ENCODE measurements at places on chromosomes 2 and 18.

GRCh38 chr2:20940856-20941255 lies 103.0 kb downstream of the APOB start:
- H3K27me3 ChIP-seq, result no peaks in the 10 kb centered on the region
- no peaks in the 10 kb centered on the region for H3K36me3 ChIP-seq
- H3K4me1 ChIP-seq, result no peaks in the 10 kb centered on the region
- no peak overlapping the region for H3K4me3 ChIP-seq
- no peak overlapping the region for H3K27ac ChIP-seq

DNA sequence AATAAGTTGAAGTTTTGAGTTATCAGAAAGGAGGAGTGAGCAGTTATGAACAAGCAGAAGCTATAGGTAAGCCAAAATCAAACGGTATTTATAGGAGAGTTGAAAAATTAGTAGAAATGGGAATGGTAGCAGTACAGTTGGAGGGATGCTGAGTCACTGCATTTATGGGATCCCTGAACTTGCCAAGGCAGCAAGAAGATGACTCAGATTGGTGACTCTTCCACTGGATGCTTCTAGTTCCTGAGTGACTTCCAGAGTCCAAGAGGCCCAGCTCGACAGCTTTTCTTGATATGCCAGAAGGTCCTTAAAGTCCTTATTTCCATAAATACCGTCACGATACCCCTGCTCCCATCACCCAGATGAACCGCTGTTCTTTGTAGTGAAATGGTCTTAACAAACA lies 31.1 kb upstream of the ACTR3 start:
- H3K36me3 ChIP-seq, result no peaks in the 10 kb centered on the region
- no peaks in the 10 kb centered on the region for H3K27me3 ChIP-seq
- peak overlapping the region; percentile 52 for H3K4me3 ChIP-seq
- peak overlapping the region; percentile 85 for H3K27ac ChIP-seq

GRCh38 chr2:97870396-97870843 lies 125.3 kb downstream of the TMEM131 start:
- no peak overlapping the region for H3K4me3 ChIP-seq
- peaks cover 25% of the 10 kb centered on the region for H3K4me1 ChIP-seq
- H3K36me3 ChIP-seq, result no peaks in the 10 kb centered on the region

- peak; percentile 6 for DNase-seq
- H3K36me3 ChIP-seq, result no peaks in the 10 kb centered on the region
- H3K27me3 ChIP-seq, result no peaks in the 10 kb centered on the region
- H3K27ac ChIP-seq, result peak overlapping the region; percentile 13
Measured at GRCh38 chr2:45131587-45131986, 122.3 kb upstream of the SIX2 start.

GRCh38 chr18:28281400-28281799 lies 104.5 kb upstream of the CDH2 start:
- H3K4me3 ChIP-seq, result no peak overlapping the region
- H3K27me3 ChIP-seq, result no peaks in the 10 kb centered on the region
- no peak for DNase-seq
- no peaks in the 10 kb centered on the region for H3K36me3 ChIP-seq

- H3K27me3 ChIP-seq, result no peaks in the 10 kb centered on the region
- H3K36me3 ChIP-seq, result no peaks in the 10 kb centered on the region
- peak overlapping the region; percentile 37 for H3K4me3 ChIP-seq
- H3K27ac ChIP-seq, result peak overlapping the region; percentile 75
- DNase-seq, result peak; percentile 95
- peaks cover 29% of the 10 kb centered on the region for H3K4me1 ChIP-seq
Measured at GRCh38 chr2:161077367-161078210, 82.6 kb upstream of the TANK start.
